ENCODE measurements at places on chromosomes 13 and 19. TPM values are rescaled to one million over a fixed set of nuclear protein-coding genes. Genes with fewer than 3 reads are reported as not detected.

DNA sequence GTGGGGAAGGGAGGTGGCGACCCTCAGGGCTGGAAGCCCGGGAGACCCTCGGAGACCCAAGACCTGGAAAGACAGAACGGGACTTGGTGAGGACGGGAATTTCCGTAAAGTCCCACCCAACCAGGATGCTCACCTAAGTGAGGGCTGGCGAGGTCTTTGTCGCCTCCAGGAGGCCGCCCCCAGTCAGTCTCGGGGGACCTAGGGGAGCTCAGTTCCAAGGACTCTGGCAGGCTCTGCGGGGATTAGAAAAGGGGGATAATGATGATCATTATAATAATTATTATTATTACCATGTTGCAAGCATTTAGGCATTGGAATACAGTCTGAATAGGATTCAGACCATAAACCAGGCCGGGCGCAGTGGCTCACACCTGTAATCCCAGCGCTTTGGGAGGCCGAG lies 9.1 kb upstream of the HSD17B14 start:
- no peak overlapping the region for H3K27ac ChIP-seq
- peaks cover 6% of the 10 kb centered on the region for H3K4me1 ChIP-seq

GFY gene
- not detected for total RNA-seq

DNA sequence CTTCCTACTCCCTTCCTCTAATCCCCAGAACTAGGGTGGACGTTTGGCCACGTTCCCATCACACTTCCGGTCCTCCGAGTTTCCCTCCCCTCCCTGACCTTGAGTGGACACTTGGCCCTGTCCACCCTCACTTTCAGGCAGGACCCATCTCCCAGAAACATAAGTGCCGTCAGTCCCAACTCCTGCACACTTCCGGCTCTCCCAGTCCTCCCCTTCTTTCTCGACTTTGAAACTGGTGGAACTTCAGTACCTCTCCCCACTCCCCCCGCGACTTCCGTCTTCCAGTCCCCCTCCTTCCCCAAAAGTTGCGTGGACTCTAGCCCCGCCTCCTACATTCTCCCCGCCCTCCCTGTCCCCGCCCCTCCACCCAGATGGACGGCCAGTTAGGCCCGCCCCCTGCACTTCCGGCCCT lies 278 bp upstream of the ZNF274 start:
- peak overlapping the region; percentile 100 for H3K27ac ChIP-seq
- DNase-seq = no peak
- peaks cover 6% of the 10 kb centered on the region for H3K4me1 ChIP-seq
- H3K27me3 ChIP-seq = no peaks in the 10 kb centered on the region
- H3K4me3 ChIP-seq = peak overlapping the region; percentile 94
- peaks cover 31% of the 10 kb centered on the region for H3K36me3 ChIP-seq

DNA sequence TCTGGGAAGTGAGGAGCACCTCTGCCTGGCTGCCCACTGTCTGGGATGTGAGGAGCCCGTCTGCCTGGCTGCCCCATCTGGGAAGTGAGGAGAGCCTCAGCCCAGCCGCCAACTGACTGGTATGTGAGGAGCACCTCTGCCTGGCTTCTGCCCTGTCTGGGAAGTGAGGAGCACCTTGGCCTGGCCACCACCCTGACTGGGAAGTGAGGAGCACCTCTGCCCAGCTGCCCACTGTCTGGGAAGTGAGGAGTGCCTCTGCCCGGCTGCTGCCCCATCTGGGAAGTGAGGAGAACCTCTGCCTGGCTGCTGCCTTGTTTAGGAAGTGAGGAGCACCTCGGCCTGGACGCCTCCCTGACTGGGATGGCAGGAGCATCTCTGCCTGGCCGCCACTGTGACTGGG lies 64.8 kb downstream of the ZNF708 start:
- H3K4me3 ChIP-seq = no peak overlapping the region
- H3K27ac ChIP-seq = no peak overlapping the region
- no peaks in the 10 kb centered on the region for H3K4me1 ChIP-seq
- DNase-seq = no peak
- H3K36me3 ChIP-seq = no peaks in the 10 kb centered on the region
- H3K27me3 ChIP-seq = no peaks in the 10 kb centered on the region

SIGLEC8 gene
- total RNA-seq = not detected

ZNF443 gene
- total RNA-seq = 1.6 TPM

- no peaks in the 10 kb centered on the region for H3K4me1 ChIP-seq
- no peaks in the 10 kb centered on the region for H3K27me3 ChIP-seq
- no peak overlapping the region for H3K27ac ChIP-seq
- no peak overlapping the region for H3K4me3 ChIP-seq
These were observed 93.3 kb downstream of the PAN3 start for GRCh38 chr13:28231642-28232041.

CCDC70 gene
- not detected for total RNA-seq

- H3K4me1 ChIP-seq = peaks cover 9% of the 10 kb centered on the region
- DNase-seq = no peak
- H3K36me3 ChIP-seq = no peaks in the 10 kb centered on the region
- no peak overlapping the region for H3K4me3 ChIP-seq
These were observed 27.5 kb upstream of the TMEM255B start for GRCh38 chr13:113731192-113732175.

DNA sequence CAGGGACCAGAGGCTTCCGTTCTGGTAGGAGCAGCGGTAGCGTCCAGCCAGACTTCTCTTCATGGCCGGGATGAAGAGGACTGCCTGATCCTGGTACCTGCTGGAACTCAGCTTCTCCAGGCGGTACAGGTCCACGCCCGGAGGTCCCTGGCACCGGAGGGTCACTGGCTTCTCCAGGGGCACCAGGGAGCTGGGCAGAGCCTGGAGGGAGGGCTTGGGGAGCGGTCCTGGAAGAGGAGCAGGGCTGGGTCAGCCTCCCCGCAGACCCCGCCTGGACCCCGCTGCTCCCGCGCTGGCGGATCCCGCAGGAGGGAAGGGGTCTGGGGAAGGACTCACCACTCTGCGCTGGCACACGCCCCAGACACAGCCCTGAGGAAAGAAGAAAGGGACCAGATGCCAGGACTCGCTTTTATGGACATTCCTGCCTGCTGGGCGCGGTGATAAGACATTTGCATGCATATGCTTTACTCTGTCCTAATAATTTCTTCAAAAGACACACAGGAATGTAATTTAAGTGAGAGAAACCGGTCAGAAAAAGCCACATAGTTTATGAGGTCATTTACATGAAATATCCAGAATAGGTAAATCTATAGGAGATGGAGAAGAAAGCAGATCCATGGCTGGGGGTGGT lies 5.8 kb downstream of the GP6 start:
- no peak overlapping the region for H3K27ac ChIP-seq
- H3K36me3 ChIP-seq = no peaks in the 10 kb centered on the region
- no peaks in the 10 kb centered on the region for H3K4me1 ChIP-seq
- no peak for DNase-seq
- no peak overlapping the region for H3K4me3 ChIP-seq

- H3K36me3 ChIP-seq = no peaks in the 10 kb centered on the region
- H3K27ac ChIP-seq = no peak overlapping the region
- no peak overlapping the region for H3K4me3 ChIP-seq
These were observed 32.2 kb downstream of the SLAIN1 start for GRCh38 chr13:77729502-77730221.

DNA sequence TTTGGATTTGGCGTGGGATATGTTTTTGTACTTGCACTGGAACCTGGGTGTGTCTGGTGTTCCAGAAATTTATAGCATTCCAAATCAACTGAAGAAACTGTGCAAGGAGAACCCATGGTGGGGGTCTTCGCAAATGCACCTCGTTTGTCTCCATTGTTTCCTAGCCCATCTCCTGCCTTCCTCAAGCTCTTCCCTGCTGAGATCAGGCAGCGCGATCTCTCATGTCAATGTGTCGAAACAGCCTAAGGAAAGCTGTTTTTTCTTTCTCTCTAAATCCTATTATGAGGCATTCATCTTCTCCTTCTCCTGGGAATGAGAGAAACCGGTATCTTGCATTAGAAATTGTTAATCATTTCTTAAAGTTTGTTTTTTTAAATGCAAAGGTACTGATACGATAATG lies 131.0 kb downstream of the KLF5 start:
- peak overlapping the region; percentile 55 for H3K27ac ChIP-seq
- H3K36me3 ChIP-seq = no peaks in the 10 kb centered on the region
- H3K4me1 ChIP-seq = peaks cover 29% of the 10 kb centered on the region
- no peak for DNase-seq
- H3K4me3 ChIP-seq = peak overlapping the region; percentile 35
- no peaks in the 10 kb centered on the region for H3K27me3 ChIP-seq

- H3K36me3 ChIP-seq = peaks cover 3% of the 10 kb centered on the region
- no peaks in the 10 kb centered on the region for H3K27me3 ChIP-seq
- peak within 1 kb of the TSS; percentile 92 for H3K27ac ChIP-seq
- no peak for DNase-seq
- H3K4me3 ChIP-seq = peak within 1 kb of the TSS; percentile 79
These were observed at the start of gene CNOT3 for GRCh38 chr19:54137699-54138488. Gene CNOT3 (plus strand): TSS chr19:54137762. CDS start chr19:54142979, 5,217 bp downstream.

DNA sequence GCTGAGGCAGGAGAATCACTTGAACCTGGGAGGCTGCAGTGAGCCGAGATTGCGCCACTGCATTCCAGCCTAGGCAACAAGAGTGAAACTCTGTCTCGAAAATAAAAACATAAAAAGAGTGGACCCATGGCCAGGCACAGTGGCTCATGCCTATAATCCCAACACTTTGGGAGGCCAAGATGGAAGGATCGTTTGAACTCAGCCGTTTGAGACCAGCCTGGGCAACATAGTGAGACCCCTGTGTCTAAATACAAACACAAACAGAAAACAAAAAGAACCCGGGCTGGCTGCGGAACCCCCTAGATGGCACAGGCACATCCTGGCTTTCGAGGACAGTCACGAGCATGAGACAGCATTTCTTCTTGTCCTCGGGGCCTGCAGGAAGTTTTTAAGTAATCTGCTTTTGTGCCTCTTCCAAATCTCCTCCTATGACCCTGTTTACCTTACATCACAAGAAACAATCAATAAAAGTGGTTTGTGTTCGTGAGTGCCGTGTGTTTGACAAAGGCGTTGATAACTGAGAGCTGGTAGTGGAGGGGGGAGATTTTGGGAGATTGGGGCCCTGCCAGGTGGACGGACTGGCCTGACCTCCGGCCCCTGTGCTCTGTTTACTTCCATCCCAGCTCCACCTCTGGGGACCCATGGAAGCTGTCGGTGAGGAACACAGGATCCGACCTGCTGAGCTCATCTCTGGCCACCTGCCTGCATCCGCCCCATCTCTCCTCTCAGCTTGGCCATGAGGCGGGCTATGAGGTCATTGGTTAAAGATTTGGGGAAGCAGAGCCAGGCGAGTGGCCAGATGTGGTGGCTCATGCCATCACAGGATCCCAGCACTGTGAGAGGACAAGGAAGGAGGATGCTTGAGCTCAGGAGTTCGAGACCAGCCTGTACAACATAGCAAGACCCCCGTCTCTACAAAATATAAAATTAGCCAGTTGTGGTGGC lies 5.9 kb upstream of the GDF15 start:
- peaks cover 10% of the 10 kb centered on the region for H3K4me1 ChIP-seq
- no peak overlapping the region for H3K27ac ChIP-seq
- peak; percentile 60 for DNase-seq
- H3K36me3 ChIP-seq = peaks cover 4% of the 10 kb centered on the region
- H3K27me3 ChIP-seq = no peaks in the 10 kb centered on the region

- no peak overlapping the region for H3K27ac ChIP-seq
- H3K27me3 ChIP-seq = no peaks in the 10 kb centered on the region
- DNase-seq = no peak
- peaks cover 27% of the 10 kb centered on the region for H3K36me3 ChIP-seq
- H3K4me3 ChIP-seq = no peak overlapping the region
These were observed 147.1 kb downstream of the CDK8 start for GRCh38 chr13:26401069-26401468.

GRCh38 chr19:18417250-18418028 lies 1.8 kb upstream of the SSBP4 start:
- H3K27ac ChIP-seq = peak overlapping the region; percentile 57
- H3K4me1 ChIP-seq = peaks cover 21% of the 10 kb centered on the region
- H3K27me3 ChIP-seq = no peaks in the 10 kb centered on the region
- H3K36me3 ChIP-seq = peaks cover 7% of the 10 kb centered on the region
- H3K4me3 ChIP-seq = peak overlapping the region; percentile 77

GRCh38 chr13:102172406-102172805 lies 229.4 kb downstream of the FGF14 start:
- no peaks in the 10 kb centered on the region for H3K27me3 ChIP-seq
- no peak for DNase-seq
- H3K27ac ChIP-seq = no peak overlapping the region

ENOX1 gene
- 1.5 TPM for total RNA-seq

PIBF1 gene
- total RNA-seq = 38.4 TPM

DNA sequence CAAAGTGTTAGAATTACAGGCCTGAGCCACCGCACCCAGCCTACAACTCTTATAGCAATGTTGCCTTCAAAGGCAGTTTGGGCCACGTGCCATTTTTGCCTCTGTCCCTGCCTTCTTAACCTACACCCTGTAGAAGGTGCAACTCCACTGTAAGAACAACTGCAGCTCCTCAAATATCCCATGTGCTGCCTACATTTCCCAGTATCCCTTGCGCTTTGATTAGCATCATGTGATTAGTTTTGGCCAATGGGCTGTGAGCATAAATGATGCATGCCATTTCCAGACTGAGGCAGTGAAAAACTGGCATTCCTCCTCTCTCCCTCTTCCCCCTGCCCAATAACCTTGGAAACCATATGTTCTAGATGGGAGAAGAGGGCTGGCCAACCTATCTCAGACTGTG lies 75.2 kb upstream of the MRI1 start:
- H3K4me3 ChIP-seq = no peak overlapping the region
- no peaks in the 10 kb centered on the region for H3K27me3 ChIP-seq
- no peaks in the 10 kb centered on the region for H3K36me3 ChIP-seq

DNA sequence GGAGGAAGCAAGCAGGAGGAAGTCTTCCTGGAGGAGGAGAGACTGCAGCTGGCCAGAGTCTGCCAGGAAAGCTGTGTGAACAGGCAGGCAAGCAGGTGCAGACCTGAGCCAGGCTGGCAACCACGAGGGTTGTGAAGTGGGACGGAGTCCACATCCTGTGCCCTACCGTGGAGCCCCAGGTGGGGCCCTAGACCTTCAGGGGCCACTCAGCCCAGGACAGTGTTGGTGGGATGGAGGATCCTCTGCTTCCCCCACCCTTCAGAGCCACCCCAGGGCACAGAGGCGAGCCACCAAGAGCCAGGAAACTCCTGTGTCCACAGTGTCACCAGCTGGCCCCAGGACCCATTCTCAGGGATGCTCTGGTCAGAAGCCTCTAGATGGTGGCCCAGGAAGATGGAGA lies 8.4 kb upstream of the VSTM2B start:
- no peaks in the 10 kb centered on the region for H3K27me3 ChIP-seq
- DNase-seq = no peak
- H3K4me3 ChIP-seq = no peak overlapping the region
- H3K27ac ChIP-seq = no peak overlapping the region

ALKBH7 gene
- 51.5 TPM for total RNA-seq

IGLON5 gene
- total RNA-seq = not detected

DNA sequence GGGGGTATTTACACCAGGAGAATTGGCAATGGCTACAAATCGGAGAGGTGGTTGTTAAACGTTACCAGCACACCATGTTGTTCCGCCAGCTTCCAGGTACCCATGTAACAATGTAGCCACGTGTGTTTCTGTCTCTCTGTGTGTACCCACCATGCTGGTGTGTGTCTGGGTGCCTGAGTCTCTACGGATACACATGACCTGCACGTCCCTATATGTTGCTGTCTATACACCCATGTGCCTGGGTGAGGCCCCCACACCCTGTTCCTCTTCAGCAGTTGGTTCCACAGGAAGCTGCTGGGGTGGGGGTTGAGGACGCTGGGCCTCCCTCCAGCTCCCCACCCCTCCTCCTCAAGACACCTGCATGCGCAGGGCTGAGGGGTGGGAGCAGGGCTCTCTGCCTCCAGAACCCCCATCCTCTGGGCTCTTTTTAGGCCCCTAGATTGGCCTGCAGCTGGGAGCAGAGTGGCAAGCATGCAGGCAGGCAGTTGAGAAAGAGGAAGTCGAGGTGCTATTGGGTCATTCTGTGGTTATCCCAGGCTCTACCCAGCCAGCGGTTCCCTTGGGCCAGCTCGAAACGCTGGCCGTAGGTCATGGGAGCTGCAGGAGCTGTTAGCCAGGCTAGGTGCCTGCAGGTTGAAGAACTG lies at the start of gene ARHGEF18:
TSS of gene ARHGEF18 (plus strand) at position 351 of the 644 bp plus-strand sequence. CDS start 13,954 bp downstream, outside the sequence.
- peaks cover 4% of the 10 kb centered on the region for H3K36me3 ChIP-seq
- H3K27me3 ChIP-seq = peaks cover 21% of the 10 kb centered on the region
- no peak within 1 kb of the TSS for H3K4me3 ChIP-seq
- no peak for DNase-seq
- no peak within 1 kb of the TSS for H3K27ac ChIP-seq

DYRK1B gene
- 14.3 TPM for total RNA-seq
